ENCODE measurements at places on chromosomes 12 and 14.

DNA sequence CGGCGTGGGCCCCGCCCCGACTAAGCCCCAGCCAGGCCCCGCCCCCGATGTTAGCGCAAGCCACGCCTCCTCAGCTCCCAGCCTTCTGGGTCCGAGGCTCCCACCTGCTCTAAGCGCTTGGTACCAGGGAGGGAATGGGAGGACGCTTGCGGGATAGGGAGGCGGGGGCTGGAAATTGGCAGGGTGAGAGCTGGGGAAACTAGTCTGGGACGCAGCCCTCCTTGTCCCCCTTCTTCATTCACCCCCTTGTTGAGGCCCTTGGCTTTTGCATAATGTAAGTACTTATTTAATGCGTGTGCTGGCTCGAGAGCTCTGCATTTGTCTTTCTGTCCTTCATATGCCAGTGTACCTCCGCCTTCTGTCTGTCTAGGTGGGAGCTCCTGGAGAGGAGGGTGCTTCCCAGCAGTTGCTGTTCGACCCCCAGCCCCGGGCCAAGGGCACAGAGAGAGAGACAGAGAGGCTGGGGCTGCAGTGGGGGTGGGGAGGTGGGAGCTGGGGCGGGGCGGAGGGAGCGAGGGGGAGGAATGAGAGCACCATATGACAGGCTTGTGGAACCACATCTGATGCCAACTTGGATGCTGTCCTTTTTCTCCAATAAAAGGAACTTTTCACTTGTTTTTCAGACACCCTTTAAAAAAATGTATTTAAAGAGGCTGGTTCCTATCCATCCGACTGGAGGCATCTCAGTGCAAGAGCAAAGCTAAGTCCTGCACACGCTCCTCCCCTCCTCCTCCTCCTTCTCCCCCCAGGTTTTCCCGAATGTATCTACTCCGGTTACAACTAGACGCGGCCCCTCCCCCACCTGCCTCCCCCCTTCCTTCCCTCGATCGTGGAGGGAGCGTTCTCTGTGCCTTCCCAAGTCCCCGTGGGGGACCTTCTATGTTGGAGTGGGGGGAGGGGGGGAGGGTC is 25.6 kb upstream of the MAP1LC3B2 start:
- peak; percentile 84 for DNase-seq

DNA sequence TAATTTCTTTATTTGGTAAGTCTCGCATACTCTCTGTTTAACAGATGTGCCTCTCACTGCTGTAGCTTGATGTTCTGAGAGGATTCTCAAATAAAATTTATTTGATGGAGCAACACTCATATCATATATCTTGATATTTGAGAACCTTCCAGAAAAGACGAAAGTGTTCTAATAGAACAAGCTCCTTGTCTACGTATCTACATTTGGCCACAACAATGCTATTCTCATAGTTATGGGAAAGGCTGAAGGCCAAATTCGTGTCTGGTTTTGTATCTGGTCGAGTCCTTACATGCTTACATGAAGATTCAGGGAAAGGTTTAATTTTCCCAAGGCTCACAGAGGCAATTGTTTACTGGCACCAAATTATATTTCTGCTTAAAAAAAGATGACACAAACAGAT is 186.7 kb upstream of the SLC38A2 start:
- DNase-seq = no peak

DNA sequence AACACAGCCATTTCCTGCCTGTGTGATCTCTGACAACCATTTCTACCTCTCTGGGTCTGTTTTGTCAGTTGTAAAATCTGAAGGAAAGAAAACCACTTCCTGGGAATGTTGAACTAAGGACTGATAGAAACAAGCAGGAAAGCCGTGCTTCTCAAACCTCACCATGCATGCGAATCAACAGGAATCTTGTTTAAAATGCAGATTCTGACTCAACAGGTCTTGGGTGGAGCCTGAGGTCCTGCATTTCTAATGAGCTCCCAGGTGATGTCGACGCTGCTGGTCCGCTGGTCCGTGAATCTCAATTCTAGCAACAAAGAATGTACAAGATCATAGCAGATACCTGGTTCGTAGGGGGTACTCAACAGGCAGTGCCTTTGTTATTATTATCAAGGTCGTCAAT is 38.0 kb upstream of the GPATCH2L start:
- DNase-seq = no peak

DNA sequence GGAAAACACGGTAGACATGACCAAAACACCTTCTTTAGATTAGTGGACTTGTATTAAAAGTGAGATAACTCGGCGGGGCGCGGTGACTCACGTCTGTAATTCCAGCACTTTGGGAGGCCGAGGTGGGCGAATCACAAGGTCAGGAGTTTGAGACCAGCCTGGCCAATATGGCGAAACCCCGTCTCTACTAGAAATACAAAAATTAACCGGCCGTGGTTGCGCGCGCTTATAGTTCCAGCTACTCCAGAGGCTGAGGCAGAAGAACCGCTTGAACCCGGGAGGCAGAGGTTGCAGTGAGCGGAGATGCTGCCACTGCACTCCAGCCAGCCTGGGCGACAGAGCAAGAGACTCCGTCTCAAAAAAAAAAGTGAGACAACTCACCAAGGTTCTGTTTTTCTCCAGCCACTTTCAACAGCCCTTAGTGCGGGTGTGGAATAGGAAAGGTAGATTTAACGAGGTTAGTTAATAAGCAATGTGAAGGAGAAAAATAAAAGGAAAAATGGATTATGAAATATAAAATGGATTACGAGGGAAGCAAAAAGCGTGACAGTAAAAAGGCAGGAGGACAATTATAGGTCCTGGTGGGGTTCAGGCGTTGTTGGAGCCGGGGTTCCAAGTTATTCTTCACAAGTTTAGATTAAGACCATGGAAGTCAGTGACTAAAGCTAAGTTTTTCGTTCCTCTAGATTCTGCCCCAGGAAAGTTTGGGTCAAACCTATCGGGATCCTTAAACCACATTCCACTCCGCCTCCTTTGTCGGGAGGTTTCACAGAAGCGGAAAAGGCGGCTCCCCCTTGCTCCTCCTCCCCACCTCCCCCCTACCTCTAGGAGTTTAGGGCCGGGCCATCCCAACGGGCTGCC is 534 bp downstream of the PPP2R3C start:
- peak; percentile 13 for DNase-seq

DNA sequence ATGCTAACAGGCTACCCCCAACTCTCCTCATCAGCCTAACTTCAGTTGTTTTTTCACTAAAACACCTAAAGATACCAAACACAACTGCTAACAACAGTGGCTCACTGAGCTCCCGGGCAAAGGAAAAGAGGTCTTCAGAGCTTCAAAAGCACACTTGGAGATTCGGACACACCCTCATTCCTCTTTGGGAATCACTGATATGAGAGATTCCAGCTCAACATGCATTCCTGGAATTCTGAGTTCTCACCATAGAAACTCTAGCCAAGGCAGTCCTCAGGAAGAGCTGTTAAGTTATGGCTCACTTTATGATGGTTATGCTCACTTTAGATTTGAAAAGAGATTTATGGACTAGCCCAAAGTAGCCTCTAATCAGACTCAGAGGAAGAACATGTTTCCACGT is 40.1 kb downstream of the STXBP6 start:
- no peak for DNase-seq
